NCI-H526 (cell line): ENCODE measurements at places on chromosomes 1 and 21.

- DNase-seq, result no peak
Measured at GRCh38 chr1:15475752-15476314, at the start of gene CELA2B. TSS of gene CELA2B (plus strand) at chr1:15476104. CDS start at chr1:15476126, 22 bp downstream.

GRCh38 chr1:98086156-98086555 is 165.3 kb upstream of the DPYD start:
- no peak for DNase-seq

- DNase-seq, result no peak
Measured at GRCh38 chr1:226875641-226876295, 5.4 kb downstream of the PSEN2 start.

- no peak for DNase-seq
Measured at GRCh38 chr1:229229721-229230139, 41.2 kb upstream of the RAB4A start.

- no peak for DNase-seq
Measured at GRCh38 chr1:89808441-89809117, 12.3 kb upstream of the LRRC8D start.

- DNase-seq, result no peak
Measured at GRCh38 chr1:36900128-36900527, 134.2 kb downstream of the GRIK3 start.

GRCh38 chr1:156625436-156626078 is 6.3 kb downstream of the HAPLN2 start:
- DNase-seq, result no peak

DNA sequence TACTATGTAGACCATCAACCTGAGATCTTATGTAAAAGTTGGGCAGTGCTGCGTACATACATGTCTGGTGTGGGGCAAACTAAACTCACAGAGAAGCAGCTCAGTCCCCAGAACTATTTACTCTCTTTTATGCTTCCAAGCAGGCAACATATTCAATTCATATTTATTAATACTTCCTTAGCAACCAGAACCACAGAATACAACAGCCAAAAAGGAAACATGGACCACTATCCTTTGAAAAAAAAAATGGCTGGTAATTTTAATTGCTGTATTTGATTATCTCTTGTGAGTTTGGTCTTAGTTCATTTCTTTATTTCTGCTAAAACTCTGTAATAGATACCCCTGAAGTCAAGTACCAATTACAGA is 1.5 kb upstream of the PPP1R15B start:
- DNase-seq, result no peak

DNA sequence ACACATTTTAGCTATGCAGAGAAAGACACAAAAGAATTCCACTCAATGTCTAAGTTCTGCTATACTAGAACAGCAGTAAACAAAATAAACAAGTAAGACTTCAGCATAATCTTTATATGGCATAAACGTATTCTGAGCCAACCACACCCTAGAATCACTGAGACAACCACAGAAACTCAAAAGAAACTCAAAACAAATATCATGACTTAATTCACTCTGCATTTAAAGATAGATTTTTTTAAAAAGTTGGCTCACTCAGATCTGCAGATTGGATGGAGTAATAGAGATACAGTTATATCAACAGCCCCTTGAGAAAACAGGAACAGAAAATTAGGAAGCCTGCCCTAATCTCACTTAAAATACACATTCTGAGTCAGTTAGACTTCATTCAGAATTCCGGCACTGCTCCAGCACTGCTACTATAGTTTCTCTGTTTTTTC is 95.0 kb downstream of the COL24A1 start:
- no peak for DNase-seq

DNA sequence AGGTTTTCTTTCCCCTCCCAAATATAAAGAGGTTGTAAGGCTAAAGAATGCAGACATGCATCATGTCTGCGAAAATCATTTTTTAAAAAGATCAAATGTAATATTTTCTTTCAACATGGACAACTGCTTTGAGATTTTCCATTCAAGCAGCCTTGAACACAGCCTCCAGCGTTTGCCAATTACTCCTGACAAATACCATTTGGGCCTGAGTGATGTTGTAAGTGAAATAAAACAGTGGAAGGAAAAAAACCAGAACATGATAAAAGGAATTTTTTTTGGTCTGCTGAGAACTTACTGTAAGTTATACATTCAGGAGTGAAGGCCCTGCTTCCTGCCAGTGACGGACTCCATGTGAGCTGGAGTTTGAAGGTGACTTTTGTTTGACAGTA is 37.2 kb downstream of the SETD4 start:
- no peak for DNase-seq
